ENCODE measurements at places on chromosomes 6 and 20.
A peak's percentile ranks its signal among the peaks of the same experiment; 100 is the strongest.

DNA sequence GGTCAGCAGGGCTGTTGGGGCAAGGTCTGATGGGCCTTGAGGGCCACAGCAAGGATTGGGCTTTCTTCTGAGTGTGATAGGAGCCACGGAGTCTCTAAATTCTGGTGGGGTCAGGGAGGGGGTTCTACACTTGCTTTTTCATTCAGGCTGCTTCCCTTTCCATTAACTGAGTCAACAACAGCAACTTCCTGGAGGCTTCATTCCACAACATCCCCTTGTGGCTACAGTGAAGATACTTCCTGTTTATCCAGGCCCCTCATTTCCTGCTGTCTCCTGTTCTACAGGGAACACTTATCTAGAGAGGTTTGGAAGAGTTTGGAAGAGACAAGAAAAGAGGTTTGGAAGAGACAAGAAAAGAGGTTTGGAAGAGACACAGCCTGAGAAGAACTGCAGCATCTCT, 144.8 kb upstream of the ENPP5 start:
- DNase-seq = no peak

- DNase-seq = peak; percentile 18
Observed at GRCh38 chr6:148761527-148762011, 14.7 kb downstream of the UST start.

DNA sequence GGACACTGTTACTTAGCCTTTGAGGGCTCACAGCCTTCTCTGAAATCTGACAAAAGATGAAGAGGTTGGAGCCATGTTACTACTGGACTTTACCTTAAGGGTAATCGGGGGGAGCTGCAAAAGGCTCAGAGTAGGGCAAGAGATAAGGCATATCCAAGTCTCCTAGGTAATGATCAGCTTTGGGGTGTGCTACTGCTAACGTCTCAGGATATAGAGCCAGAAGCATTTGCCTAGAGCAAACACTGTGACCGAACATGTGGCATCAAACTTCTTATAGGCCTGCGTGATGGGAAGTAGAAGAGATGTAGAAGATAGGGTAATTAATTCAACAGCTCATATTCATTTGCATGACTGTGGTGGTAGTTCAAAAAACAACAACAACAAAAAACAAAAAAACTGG, 11.1 kb downstream of the UBE2V1 start:
- no peak for DNase-seq

GRCh38 chr6:63267828-63268227, 52.0 kb downstream of the LGSN start:
- no peak for DNase-seq

DNA sequence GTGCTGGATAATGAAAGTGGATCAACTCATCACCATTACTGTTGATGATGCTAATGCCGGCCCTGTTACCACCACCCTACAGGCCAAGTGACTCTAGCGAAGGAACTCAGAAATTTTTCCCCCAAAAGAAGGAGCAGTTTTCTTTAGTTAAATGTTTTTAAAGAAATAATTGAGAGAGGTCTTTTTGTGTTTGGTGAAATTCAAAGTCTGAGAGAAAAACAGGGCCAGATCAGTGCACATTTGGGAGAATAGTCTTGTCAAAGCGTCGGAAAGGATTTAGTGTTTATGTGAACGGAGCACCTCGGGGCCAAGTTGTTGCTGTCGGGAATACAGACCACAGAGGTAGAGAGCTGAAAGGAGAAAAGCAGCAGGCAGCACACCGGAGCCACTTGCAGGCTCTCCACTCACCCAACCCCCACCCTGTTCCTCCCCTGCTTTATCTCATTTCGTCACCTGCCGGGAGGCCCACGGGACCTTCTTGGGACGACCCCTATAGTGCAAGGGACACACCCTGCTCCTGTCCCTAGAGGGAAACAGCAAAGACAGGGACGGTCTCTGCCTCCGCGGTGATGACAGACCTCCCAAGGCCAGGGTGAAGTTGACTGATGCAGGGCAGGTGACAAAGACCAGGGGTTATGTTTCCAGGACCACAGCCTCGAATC, 6.8 kb downstream of the TFAP2B start:
- DNase-seq = no peak

DNA sequence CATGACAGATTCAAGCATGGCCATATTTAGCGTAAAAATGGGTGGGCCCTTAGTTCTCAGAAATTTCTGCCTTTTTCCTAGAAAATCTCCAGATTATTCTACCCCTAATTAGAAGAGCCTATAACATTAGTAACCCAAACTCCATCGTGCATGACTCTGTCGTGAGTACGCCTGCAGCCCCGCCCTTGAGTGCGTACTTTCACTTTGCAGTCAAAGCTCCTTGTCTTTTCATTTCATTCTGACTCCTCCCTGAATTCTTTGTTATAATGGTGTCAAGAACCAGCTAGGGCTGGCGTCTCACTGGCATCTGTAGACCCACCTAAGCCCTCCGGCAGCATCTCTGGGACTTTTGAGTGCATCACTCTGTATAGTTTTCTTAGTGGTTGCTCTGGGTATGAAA, 61.7 kb upstream of the NOX3 start:
- no peak for DNase-seq

GRCh38 chr6:77740380-77740779, 87.5 kb downstream of the MEI4 start:
- DNase-seq = peak; percentile 16

GRCh38 chr20:19734811-19735210, 23.2 kb upstream of the RIN2 start:
- DNase-seq = no peak

GRCh38 chr6:31378721-31379103, 21.7 kb upstream of the HLA-B start:
- no peak for DNase-seq

GRCh38 chr20:34834459-34834893, 9.0 kb upstream of the NCOA6 start:
- DNase-seq = peak; percentile 52

GRCh38 chr6:165695722-165696515, 32.9 kb upstream of the PDE10A start:
- DNase-seq = no peak

- no peak for DNase-seq
Observed at GRCh38 chr6:7747433-7747832, 21.5 kb downstream of the BMP6 start.

DNA sequence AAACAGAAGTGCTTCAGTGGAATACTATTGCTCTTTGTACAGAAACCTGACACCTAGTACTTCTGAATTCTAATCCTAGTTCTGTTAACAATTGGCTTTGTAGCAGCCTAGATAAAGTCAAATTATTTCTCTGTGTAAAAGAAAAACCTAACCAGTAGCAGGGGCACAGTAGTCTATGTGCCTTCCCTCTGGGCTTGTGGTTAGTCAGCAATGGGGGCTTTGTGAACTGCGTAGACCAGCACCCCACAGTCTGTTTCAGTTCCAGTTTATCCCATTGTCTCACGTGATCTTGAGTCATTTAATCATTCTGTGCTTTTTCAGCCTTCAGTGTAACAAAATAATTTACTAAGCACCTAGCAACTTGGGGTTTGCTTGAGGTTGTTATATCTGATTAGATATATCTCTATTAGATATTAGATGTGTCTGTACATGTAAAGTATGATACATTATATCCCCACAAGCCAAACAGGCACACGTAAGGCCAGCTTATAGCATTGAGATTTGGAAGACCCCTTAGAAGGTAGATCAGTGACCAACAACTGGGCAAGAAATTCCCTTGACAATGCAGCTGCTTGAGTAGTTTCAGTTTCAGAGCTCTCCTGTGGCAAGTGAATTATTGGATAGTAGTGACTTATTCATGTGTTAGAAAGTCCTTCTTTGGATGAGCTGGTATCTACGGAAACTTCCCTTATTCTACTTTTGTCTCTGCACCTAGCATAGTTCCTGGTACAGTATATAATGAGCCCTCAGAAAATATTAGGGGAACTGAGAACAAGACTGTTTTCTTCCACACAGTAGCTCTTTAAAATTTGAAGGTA, 27.9 kb upstream of the CCR6 start:
- DNase-seq = no peak

DNA sequence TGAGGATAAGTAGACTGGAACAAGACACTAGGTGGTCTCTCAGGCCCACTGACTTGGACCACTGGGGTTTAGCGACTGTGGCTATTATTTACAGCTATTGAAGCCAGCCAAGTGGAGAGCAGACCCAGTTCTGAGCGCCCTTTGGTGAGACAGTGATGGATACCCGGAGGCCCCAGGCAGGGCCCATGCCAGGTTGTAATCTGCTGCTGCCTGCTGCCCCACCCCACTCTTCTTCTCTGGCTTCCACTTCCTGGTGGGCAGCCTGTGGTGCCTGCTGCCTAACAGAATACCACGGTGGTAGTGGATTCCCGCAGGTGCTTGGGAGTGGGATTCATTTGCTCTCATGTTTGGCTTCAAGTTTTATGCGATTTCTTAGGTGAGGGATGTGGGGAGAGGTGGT, 570 bp downstream of the RAB44 start:
- DNase-seq = no peak
